ENCODE measurements at places on chromosomes 7 and 10.

DNA sequence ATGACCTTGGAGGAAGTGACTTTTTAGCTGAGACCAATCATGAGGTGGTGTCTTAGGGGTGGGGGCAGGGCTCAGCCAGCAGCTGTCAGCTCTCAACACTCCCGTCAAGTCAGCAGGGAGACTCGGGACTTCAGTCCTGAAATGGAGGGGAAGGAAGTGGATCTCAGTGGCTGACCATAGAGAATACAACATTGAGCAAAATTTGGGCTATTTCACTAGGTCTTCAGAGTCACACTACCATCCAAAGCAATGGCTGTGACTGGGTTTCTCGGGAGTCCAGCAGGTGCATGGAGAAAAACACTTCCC is 16.8 kb upstream of the GIMAP6 start:
- no peak for DNase-seq

- no peak for DNase-seq
Measured at GRCh38 chr7:138662076-138662990, 38.8 kb downstream of the SVOPL start.

- DNase-seq: no peak
Measured at GRCh38 chr10:132104062-132104461, 38.3 kb downstream of the JAKMIP3 start.

- DNase-seq: no peak
Measured at GRCh38 chr10:119518936-119519335, 23.6 kb downstream of the RGS10 start.

- no peak for DNase-seq
Measured at GRCh38 chr10:389261-389790, 254.1 kb downstream of the ZMYND11 start.

- no peak for DNase-seq
Measured at GRCh38 chr7:99050971-99051370, 92.9 kb downstream of the SMURF1 start.

- no peak for DNase-seq
Measured at GRCh38 chr10:17655009-17655408, 11.1 kb downstream of the STAM start.

GRCh38 chr7:139036901-139037300 is 1.1 kb upstream of the ZC3HAV1L start:
- DNase-seq: no peak

DNA sequence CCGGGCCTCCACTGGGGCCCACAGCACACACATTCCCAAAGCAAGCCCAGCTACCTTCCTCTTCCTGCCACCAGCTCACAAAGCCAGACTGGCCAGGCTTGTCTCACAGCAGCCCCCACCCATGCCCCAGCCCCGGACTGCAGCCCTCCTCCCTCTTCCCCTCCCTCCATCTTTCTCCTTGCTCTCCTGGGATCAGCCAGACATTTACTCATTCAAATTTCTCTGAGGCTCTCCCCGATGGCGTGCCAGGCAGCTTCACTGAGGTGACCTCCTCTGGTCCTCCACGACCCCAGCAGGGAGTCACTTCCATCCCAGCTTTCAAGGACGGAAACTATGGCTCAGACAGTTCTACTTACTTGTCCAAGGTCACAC is 187.5 kb downstream of the GRID1 start:
- no peak for DNase-seq

- DNase-seq: no peak
Measured at GRCh38 chr7:90972906-90973550, 291.2 kb upstream of the FZD1 start.

DNA sequence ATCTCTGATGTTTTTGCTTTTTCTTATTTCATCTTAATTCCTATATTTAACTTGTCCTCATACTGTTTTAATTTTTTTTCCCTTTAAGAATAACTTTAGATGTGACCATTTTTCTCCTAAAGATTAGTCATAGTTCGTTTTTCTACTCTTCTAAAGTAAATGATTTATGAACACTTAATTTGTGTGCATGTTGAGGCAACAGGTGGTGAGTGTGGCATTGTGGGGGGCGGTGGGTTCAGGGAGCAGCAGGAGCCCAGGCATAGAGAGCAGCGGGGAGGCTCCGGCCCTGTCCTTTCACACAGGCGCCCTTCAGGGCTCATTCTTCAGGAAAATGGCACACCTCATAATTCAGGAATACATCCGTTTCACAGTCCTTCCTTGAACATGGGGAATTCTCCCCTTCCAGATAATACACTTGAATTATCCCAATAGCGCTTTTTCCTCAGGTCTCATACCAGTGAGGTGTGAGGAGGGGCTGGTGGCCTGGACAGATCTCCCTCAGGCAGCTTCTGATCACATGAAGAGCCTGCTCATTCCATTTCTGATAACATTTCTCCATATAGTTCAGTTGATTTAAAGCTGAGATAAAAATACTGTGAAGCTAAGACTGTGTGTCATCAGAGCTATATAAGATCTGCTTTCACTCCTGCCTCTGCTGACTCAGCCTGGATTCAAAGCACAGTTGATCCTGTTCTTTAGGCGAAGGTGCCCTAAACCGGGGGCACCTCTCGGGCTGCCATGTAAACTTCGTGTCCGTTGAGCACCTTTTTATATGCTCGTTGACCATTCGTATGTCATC is 40.2 kb downstream of the CUL1 start:
- DNase-seq: no peak

DNA sequence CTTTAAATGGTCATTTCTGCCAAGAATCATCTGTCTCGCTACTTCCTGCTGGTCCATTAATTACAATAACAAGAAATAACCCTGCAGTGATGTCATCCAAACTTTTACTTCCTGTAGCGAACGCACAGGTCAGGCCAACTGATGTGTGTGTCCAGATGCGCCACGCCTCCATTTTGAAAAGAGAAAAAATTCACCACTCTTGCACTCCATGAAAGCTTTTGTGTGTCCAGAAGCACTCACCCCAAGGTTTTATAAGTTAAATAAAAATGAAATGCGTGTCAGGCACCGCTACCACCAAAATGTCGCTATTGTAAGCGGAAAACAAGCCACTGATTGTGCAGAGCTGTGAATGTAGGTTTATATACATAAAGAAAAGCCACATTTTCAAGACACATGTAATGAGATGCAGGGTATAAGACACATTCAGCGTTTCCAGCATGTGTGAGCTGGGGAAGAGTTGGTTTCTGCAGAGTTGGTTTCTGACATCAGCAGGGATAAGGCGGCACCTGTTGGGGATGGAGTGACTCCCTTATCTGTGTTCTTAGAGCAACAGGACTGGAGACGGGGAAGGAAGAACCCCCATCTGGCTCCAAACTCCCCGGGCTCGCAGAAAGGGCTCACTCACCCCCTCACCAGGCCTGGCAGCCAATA is 83.3 kb downstream of the CTBP2 start:
- DNase-seq: no peak

DNA sequence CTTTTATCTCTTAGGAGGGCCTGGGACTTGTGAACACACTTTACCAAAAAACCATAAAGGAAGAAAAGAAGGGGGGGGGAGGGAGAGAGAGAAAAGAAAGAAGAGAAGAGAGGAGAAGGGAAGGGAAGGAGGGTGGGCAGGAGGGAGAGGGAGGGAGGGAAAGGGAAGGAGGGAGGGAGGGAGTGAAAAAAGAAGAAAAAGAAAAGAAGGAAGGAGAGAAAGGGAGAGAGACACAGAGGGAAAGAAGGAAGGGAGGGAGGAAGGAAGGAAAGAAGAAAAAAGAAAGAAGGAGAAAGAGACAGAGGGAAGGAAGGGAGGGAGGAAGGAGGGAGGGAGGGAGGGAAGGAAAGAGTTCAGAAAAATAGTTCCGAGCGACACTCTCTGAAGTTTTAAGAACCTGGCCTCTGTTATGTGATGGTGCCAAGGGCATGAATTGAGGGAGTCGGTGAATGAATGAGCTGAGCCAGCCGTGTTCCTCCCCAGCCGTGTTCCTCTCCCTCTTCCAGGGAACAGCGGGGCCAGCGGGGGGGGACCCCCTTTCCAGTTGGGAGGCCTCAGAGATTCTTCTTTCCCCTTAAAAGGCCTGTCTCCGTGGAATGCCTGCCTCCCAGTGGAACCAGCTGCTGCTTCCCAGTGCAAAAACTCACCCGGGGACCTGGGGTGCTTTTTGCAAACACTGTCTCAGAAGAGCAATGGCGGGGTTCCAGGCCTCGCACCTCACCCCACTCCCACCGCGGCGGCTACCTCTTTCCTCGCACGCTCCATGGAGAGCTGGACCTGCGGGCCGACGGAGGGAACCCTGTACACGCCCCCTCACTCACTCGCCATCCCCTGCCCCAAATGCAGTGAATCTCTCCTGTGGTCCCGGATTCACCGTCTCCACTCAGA is 84.1 kb downstream of the FOXL3 start:
- no peak for DNase-seq

GRCh38 chr7:112970771-112971170 is 115.9 kb downstream of the GPR85 start:
- DNase-seq: no peak

- peak; percentile 75 for DNase-seq
Measured at GRCh38 chr7:134593530-134594392, 44.9 kb downstream of the AKR1B15 start.

- no peak for DNase-seq
Measured at GRCh38 chr7:40527723-40528122, 392.9 kb downstream of the SUGCT start.

- no peak for DNase-seq
Measured at GRCh38 chr7:117468174-117468573, 11.7 kb upstream of the CFTR start.

DNA sequence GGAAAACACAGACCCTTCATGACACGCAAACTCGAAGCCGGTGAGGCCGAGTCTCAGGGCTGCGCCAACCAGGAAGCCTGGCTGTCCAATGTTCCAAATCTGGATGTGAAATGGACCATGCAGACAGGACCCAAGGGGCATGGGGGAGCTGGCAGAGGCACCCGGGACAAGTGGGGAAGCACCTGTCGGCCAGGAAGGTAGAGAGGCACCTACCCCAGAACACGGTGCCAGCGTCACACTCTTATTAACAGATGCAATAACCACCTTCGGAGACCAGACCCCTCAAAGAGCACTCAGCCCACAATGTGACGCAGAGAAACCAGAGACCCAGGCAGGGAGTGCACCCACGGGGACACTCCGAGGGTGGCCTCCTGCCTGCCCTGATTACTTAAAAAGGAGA is 88.3 kb upstream of the PDGFA start:
- DNase-seq: no peak

GRCh38 chr7:30743371-30744074 is 8.4 kb upstream of the INMT start:
- no peak for DNase-seq

- no peak for DNase-seq
Measured at GRCh38 chr10:66680886-66681285, 244.9 kb upstream of the LRRTM3 start.

- DNase-seq: no peak
Measured at GRCh38 chr10:118753331-118754228, 1.2 kb downstream of the CACUL1 start.

DNA sequence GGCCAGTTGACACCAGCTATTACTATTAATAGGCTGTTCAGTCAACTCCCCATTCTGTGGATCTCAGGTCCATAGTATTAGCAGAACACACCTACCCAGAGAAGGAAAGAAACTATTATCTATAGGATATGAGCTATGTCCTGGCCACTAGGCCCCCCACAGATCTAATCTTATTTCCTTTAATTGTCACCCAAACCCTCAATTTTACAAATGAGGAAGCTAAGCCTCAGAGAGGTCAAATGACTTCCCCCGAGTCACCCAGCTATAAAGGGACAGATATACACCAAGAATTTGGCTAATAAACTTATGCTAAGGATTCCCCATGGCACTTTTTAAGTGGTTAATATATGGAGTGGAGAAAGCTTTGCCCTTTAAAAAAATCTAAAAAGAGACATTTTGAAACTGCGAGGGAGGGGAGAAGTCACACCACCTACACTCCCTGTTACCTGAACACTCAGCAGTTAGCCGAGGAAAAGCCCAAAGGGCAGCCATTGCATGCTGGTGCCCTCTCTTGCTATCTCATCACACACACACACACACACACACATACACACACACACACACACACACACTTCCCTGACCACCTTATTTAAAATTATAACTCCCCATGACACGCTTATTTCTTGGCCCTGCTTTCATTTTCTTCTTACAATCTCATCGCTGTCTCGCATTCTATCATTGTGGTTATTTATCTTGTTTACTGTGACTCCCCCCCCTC is 157.0 kb upstream of the ADO start:
- no peak for DNase-seq

DNA sequence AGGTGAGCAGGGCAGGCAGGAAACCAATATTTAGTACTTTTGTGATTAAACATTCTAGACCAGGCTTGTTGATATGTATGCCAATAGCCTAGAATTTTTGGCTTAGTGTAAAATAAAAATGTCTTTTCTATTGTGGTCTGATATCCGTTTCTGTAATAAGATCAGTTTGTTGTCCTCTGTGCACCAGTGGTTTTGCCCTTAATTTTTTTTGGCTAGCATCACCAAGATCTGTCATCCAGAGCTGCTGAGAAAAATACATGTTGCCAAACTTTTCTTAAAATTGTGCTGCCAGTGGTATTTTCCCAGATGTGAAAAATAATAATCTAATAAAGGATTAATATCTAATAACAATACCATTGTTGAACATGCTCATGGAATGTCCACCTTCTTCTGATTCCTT is 115.6 kb downstream of the TWIST1 start:
- DNase-seq: no peak

GRCh38 chr7:148625342-148625741 is 34.8 kb downstream of the C7orf33 start:
- no peak for DNase-seq

DNA sequence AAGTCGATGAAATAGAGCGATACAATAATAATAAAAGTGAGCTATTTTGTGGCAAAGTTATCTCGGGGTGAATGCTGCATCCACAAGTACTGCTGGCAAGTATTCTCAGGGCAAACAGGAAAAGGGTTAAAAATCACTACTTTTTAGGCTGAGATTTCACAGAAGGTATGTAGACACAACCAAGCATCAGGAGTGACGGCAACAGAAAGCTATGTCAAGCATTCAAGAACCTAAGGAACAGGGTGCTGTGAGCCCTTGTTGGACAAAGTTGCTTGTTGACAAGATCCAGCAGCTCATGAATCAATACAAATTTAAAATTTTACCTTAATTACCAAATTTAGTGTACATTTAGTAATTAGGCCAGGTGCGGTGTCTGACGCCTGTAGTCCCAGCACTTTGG is 41.2 kb upstream of the C1QL3 start:
- DNase-seq: no peak

Measured in astrocyte of the cerebellum (primary cell).